Activated CD4-positive, alpha-beta memory T cell treated with anti-CD3 and anti-CD28 coated beads for 36 hours (primary cell): ENCODE measurements at places on chromosomes 2 and 18. TPM values are rescaled to one million over a fixed set of nuclear protein-coding genes. Genes with fewer than 3 reads are reported as not detected.

The VWA3B gene
- total RNA-seq = not detected

The ASB18 gene
- not detected for total RNA-seq

The NT5C1B gene
- not detected for total RNA-seq

The DOK6 gene
- total RNA-seq = not detected

The VPS4B gene
- total RNA-seq = 43.3 TPM

The BCL11A gene
- not detected for total RNA-seq

The C2orf78 gene
- not detected for total RNA-seq

The MDH1B gene
- 0.87 TPM for total RNA-seq
